AG04450 (cell line): ENCODE measurements at places on chromosomes 2 and 18.

DNA sequence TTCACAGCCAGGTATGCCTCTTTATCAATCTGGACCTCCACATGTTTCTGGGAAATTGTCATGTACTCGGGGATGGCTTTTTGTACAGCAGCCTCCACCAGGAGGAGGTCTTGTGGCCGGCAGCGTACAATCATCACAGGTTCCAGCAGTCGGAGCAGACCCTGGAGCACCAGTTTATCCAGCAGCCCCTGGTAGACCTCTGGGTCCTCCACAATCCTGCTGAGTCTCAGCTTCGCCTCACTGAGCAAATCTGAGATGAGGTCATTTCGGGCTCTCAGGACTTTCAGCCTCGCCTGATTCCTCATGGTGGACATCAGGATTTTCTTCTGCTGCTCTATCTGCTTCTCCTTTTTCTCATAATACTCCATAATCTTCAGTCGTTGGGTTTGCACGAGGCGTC lies 32.8 kb downstream of the TMEM247 start:
- DNase-seq = no peak

GRCh38 chr18:69383186-69383585 lies 17.5 kb upstream of the DOK6 start:
- DNase-seq = no peak

- DNase-seq = no peak
Measured at GRCh38 chr2:189483980-189484740, 42.9 kb downstream of the WDR75 start.

DNA sequence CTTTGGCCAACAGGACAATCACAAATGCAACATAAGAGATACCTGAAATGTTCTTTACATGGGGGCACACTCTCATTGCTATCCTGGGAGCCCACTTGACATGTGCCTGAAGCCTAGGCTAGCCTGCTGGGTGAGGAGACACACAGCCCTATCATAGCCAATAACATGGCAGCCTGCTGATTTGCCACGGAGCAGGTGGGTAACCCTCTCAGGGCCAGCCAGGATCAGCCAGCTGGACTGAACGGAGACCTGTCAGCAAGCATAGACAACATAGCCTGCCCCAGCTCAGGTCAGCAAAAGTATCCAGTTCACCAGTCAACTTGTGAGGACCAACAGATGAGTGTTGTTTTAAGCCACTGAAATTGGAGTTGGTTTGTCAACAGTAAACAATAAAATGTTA lies 566.5 kb downstream of the DCDC2C start:
- DNase-seq = no peak

DNA sequence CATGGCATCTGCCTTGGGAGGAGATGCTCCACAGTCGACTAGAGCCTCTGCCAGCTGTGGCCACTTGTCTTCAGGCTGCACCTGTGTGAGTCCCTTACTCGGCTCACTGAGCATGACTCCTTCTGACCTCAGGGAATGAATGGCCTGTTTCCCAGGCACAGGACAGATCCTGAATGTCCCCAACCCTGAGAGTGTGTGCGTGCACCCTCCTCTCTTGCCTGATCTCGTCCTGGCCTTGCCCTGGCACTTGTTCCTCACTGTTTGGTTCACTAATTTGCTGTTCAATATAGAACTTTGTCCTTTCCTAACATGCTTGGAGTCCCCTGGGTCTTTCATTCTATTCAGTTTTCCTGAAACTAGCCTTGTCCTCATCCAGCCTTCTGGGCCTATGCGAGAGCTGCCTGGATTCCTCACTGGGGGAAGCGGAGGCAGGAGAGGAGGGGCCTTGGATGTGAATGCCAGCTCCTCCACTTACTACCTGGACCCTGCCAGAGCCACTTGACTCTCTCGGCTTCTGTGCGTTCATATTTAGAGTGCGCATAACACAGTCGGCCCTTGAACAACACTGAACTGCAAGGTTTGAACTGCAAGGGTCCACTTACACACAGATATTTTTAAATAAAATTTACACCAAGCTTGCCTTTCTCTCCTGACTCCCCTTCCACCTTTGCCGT lies 184.8 kb downstream of the ACKR3 start:
- no peak for DNase-seq

GRCh38 chr2:101657787-101658186 lies 39.7 kb upstream of the MAP4K4 start:
- no peak for DNase-seq

DNA sequence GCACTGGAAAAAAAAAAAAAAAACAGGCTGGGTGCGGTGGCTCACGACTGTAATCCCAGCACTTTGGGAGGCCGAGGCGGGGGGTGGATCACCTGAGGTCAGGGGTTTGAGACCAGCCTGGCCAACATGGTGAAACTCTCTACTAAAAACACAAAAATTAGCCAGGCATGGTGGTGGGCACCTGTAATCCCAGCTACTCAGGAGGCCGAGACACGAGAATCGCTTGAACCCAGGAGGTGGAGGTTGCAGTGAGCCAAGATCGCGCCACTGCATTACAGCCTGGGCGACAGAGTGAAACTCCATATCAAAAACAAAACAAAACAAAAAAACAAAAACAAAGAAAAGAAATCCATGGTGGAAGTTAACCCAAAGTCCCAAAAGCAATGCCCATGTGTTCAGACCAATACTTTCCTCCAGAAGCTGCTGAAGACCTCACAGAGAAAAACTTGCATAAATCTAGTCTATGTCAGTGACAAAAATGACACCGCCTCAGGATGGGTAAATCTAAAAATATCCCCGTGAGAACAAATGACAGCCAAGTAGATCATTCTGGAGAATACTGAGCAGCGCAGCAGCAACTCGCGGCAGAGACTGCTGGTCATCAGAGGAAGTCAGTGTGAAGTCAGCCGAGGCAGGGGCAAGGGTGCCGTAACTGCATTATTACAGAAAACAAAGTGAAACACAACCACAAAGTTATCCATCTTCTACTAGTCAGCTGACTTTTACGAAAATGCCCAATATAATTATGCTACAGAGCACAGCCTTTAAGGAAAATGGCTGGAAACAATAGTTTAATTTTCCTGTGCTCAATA lies 41.0 kb downstream of the LPIN2 start:
- DNase-seq = no peak

GRCh38 chr2:67841711-67842110 lies 221.1 kb downstream of the C1D start:
- no peak for DNase-seq

DNA sequence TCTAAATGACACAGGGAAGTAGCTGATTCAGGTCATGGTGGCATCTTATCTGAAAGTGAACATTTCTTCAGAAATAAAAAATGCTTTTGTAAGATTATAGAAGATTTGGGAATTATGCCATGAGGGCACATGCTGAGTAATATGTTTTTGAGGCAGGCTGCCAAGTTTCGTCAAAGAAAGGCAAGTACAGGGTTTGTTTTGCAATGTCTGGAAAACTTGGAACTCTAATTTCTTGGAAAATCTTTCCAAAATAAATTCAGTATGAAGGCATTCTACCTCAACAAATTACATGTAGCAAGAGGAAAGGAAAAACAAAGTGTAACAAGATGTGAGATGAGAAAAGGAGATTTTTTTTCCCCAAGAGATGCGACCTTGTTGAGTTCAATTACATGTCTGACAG lies 167.7 kb downstream of the PLCL1 start:
- peak; percentile 48 for DNase-seq

- no peak for DNase-seq
Measured at GRCh38 chr2:70403267-70404053, 101.6 kb upstream of the FAM136A start.

DNA sequence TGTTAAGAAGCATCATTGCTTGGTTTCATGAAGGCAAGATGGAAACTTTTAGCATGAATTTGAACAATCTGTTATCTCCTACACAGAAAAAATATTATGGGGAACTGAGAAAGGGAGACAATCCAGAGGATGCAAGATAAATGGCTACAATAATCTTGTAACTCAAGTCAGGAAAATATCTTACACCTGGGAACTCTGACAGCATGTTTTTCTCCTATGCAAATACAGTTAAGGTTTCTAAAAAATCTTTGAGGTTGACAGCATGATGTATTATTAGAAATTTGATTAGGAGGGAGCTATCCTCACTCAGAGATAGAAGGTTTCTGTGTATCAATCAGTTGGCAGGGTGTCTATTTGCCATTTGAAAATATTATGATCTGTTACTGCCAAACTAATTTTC lies 75.6 kb downstream of the GPD2 start:
- no peak for DNase-seq

- no peak for DNase-seq
Measured at GRCh38 chr18:29028560-29028959, 851.6 kb upstream of the CDH2 start.

DNA sequence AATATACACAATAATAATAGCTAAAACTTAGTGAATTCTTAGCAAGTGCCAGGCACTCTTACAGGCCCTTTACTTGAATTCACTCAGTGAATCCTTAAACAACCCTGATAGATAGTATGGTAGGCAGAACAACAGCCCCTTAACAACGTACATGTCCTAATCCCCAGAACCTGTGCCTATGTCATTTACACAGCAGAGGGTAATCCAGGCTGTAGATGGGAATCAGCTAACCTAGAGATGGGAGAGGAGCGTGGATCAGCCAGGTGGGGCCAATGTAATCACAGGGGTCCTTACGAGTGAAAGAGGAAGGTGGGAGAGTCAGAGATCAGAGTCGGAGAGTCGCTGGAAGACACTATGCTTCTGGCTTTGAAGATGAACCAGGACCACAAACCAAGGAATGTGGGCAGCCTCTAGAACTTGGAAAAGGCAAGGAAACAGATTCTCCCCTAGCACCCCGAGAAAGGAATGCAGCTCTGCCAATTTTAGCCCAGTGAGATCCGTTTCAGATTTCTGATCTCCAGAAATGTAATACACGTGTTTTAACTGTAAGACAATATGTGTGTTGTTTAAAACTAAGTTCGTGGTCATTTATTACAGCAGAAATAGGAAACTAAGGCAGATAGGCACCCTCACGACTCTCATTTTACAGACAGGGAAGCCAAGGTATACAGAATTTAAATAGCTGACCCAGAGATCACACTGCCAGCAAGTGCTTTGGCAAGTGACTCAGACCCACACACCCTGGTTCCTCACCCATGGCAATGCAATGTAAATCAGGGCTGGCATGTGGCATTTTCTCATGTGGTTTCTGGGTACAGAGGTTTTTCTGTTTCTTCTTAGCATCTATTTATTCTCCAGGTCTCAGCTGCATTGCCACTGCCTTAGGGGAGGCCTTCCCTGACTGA lies 68.9 kb downstream of the DOCK10 start:
- no peak for DNase-seq

DNA sequence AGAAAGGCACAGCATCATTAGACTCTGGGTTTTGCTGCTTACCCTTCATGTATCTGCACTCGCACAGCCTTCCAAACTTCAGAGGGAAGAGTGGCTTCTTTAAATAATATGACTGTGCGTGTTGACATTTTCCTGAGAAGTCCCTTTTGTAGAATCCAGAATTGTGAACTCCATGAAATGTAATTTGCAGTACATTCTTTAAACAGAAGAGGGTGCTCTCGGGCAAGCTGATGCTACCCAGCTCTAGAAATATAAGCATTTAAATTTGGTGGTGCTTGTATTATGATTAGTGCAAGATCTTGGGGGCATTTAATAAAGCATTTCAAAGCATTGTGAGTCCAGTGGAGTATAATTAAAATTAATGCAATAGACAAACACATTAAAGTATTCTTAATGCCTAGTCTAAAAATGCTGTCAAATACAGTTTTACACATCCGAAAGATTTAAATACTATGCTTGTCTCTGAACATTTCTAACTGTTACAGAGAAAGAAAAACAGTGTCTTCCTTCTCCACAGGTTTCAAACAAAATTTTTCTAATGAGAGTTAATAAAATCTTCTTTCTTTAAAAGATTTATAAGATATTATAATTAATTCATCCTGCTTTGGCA lies 17.3 kb upstream of the GTF2A1L start:
- DNase-seq = peak; percentile 30

DNA sequence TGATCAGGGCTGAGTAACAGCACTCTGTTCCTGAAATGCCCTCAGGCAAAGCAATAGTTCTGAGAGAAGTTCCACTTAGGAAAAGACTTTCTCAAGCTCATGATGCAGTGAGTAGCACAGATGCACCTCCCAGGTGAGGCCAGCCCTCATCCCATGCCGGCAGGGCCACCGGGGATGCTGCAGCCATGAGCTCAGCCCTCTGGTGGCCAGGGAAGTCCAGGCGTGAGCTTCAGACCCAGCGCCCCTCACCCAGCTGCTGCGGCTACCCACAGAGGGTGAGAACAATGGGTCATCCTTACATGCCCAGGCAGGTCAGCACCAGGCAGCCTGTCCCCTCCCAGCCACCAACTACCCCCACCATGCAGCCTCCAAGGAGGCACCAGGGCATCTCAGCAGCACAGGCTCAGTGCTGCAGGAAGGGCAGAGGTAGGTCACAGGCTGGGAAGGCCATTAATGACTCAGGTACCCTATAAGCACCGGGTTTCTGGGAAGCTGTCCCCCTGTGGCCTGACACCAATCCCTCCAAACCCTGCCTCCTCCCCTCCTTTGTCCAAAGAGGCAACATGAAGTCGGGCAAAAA lies 50.6 kb downstream of the TTC32 start:
- DNase-seq = no peak

DNA sequence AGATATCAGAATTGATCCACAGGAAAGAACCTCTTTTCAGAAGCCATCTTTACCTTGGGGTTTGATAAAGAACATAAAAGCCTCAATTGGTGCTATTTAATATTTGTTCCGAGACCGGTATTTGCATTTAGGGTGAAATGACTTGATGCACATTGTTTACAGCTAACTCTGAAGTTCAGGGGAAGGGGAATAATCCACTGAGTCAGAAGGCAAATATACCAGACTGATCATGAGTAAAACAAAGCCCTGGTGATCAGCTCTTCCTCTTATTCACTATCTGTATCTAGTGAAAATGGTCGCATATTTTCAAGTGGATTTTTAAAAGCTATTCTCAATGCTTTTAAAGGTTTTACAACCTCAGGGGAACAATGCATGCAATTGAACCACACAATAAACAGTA lies 53.0 kb upstream of the ATP8B1 start:
- DNase-seq = no peak

DNA sequence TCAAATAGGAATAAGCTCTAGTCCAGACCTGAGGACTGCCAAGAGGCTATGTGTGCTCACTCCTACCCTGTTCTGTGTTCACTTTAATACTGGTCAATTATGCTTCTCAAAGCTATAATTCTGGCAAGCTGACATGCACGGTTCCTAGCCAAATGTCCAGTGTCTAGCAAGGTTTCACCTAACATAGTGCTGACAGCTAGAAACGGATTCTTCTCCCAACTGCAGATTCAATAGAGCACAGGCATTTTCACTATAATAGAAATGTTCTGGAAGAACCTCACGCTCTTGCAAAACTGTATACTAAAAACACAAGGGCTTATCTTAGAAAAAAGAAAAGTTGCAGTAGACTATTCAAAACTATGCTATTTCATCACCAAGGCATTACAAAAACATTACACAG lies 45.1 kb downstream of the HDAC4 start:
- DNase-seq = no peak

DNA sequence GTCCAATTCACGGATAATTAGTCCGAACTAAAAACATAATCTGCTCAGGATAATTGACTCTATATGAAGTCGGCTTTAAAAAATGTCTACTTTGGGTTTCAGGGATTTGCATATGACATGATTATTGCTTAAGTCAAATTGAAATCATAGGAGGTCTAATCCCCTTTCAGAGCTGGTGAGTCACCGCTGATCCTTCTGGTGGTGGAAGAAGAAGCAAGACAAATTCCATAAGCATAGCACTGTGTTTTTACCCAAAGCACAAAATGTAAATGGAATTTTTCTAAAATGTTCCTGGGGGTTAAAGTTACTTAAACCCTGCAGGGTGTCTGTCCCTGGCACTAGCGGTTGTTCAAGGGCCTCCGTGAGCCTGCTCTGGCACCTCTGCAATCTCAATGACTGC lies 460.2 kb downstream of the LRATD1 start:
- no peak for DNase-seq

GRCh38 chr2:58156780-58157179 lies 84.3 kb downstream of the FANCL start:
- DNase-seq = no peak
